ENCODE measurements at places on chromosomes 5 and 9.

DNA sequence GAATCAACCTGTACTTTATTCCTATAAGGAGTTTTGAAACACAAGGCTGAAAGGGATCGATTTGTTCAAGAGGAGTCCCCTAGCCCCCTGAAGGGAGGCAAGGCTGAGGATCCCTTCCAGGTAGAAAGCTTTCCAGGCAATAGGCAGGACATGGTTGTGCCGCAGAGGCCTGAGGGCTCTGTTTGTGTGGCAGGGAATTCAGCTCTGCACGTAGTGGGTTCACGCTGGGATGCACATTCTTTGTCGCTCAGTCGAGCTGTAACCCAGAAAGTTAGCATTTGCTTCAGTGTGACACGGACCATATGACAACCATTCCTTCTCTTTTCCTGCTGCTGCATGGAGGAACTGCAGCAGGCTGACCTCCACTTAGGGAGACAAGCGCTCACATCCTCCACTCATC is 65.6 kb upstream of the TRIO start:
- no peak for DNase-seq

GRCh38 chr5:98463676-98464075 is 309.8 kb upstream of the RGMB start:
- no peak for DNase-seq

DNA sequence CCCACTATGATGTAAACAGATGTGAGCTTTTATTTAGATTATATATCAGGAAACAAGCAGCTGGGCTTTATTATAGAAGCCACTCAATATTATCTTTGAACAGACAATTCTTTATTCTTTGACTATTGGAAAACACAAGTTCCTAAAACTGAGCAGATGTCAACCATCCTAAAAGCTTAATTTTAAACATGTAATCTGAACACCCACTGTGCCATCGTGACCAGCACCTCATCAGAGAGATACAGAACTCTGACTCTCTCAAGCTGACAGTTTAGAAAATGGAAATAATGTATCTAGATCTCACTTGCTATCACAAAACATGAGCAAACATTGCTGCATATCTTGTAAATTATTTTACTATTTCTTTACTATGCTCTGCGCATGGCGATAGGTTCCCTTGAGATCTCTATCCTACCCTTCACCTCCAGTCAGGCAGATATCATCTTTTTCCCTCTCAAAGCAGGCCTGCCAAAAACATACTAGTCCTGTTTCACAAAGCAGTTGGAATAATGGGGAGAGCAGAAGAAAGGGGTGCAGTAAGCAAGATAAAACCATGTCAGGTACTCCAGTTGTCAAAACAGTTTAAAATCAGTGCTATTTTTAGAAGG is 151.0 kb downstream of the KIAA0825 start:
- no peak for DNase-seq

GRCh38 chr9:69645488-69645887 is 26.7 kb downstream of the APBA1 start:
- no peak for DNase-seq

DNA sequence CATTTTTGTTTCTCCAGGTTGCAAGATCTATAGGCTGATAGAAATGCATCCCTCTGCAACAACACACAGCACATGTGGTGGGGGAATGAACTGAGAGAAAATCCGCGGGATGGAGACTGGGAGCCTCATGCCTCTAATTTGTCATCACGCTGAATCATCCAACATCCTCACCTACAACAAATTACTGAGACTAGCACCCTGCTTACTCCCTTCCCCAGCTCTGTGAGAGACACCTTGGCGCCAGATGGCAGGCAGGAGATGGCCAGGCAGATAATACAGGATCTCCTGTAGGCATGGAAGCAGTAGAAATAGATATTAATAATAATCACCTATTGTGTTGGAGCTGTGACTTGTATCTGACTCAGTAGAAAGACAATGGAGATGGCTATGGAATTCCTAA is 276.9 kb downstream of the SEMA5A start:
- peak; percentile 47 for DNase-seq
